Activated gamma-delta T cell treated with Interleukin-2 at 50 U/mL for 16 hours (primary cell): ENCODE measurements at places on chromosomes 1 and 21.

DNA sequence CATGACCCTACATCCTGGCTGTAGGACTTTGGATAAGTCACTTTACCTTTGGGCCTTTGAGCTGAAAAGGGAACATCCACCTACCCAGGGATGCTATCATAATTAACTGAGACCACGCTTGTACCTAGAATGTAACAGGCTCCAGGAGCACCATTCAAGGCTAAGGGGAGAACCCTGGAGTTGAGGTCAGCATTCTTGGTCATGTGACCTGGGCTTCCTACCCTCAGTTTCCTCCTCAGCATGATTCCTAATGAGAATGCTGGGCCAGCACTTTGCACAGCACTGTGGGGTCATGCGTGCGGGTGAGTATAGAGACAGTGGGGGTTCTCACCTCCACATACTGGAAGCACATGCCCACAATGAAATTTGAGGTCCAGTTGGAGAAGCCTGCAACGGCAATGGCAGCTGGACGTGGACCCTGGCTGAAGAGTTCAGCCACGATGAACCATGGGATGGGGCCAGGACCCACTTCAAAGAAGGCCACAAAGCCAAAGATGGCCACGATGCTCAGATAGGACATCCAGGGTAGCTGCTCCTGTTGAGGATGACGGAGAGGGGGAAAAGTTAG lies 31.3 kb downstream of the SLC2A1 start:
- no peak for DNase-seq

GRCh38 chr1:220170836-220171526 lies 77.0 kb downstream of the IARS2 start:
- DNase-seq, result no peak

GRCh38 chr1:150513351-150513791 lies 2.2 kb upstream of the FALEC start:
- no peak for DNase-seq

DNA sequence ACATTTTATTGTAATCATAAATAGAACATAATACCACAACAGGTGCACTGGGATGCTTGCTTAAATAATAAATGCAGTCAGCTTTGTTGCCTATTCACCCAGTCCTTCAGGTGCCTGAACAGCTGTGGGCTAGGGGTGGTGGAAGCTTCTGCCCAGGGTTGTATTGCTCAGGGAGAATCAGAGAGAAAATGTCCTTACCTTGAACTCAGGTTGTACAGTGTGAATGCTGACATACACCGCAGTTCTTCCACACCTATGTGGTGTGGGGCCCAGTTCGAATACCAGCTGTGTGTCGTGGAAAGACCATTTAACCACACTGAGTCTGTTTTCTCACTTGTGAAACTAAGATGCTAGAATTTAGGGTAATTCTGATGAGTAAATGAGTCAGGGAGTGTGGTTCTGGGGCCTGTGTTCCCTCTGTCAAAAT lies 115.7 kb upstream of the ATP1A1 start:
- DNase-seq, result no peak

DNA sequence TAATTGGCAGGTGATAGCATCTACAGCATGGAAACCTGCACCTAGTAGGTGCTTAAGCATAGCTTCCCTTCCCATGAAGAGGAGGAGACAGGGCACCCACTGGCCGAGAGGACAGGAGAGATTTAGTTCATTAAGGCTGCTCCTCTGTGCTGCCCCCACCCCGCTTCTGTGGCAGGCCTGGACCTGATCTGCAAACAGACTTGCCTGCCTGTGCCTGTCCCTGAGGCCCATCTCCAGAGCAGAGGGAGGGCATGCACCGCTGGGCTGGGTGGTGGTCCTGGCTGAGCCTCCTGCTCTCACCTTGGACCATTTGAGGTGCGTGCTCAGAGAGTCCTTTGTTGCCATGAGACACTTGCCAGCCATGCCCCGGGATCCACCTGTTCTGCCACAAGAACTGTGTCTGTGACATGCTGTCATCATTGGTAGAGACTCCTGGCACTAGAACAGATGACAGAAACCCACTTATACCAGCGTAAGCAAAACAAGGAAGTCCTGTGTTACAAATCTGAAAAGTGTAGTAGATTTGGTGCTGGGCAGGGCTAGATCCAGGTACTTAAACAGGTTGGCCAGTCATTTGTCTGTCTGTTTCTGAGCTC lies 55.6 kb downstream of the PTPRF start:
- DNase-seq, result no peak

GRCh38 chr21:33270986-33271385 lies 4.8 kb downstream of the IL10RB start:
- no peak for DNase-seq

GRCh38 chr1:27873671-27874384 lies 1.5 kb downstream of the THEMIS2 start:
- DNase-seq, result no peak

- no peak for DNase-seq
These were observed 22.9 kb downstream of the UMODL1 start for GRCh38 chr21:42093991-42094421.

DNA sequence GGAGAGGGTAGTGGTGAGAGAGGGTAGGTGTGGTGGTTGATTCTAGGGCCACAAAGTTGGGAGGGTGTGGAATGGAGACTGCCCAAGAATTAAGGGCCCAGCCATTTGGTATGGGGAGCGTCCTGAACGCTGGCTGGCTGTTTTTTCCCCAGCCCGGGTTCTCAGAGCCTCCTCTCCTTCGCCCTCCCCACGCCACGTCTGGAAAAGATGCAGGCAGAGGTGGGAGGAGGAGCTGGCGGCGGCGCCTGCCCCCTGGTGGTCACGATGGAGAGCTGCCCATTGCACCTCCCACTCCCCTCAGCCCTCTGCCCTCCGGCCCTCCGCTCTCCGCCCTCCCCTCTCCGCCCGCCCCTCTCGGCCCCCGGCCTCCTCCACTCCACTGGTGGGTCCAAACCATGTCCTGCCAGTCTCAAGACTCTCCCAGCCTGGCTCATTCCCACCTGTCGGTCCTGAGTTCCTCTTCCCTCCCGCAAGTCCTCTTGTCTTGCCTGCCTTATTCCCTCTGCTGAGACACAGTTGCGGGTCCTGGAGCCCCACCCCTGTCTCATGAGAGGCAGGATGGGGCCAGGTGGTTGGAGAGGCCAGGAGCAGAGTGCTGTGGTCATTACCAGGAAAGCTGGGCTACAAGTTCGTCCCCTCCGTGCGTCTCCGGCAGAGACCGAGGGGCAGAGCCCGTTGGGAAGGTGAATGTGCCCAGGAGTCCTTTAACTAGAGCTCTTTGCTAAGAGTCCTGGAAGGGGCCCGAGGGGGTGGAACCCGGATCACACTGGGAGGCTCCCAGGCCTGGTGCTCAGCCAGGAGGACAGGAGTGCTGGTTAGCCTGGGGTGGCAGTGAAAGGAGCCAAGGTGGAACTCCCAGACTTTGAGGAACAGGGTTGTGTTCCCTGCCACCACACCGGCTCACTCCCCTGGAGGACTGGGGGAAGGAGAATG lies 22.6 kb downstream of the ETNK2 start:
- DNase-seq, result peak; percentile 55

DNA sequence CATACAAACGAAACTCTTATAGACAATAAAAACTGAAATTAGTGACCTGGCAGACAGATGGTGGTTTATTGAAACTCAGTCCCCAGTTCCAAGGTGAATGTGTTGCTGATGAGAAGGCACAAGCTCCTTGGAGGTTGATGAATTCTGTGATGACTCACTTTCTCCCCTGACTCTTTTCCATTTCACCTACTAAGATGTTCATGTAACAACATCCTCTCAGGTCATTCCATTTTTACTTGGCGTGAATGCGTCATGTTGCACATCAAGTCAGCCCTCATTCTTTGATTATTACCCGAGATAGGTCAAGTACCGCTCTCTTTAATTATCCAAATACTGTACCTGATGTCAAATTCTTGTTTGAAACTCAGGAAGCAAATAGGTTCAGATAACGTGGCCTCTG lies 10.1 kb upstream of the IL10RB start:
- DNase-seq, result no peak

GRCh38 chr1:98783821-98784220 lies 122.3 kb downstream of the SNX7 start:
- DNase-seq, result no peak

DNA sequence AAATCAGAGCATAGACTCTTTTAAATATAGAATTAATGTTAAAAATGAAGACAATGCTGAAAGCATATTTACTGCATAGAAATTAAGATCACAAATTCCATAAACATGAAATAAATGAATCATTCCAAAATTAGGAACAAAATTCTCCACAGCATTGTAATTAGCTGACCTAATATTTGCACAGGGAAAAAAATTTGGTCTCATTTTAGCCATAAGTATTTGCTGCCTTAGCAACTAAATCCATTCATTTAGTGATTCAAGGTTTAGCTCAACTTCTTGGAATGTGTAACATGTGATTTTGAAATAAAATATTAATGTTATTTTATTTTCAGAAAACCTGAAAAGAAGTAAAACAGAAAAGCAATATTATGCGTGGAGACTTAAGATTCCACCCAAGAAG lies 25.5 kb downstream of the ADAMTS5 start:
- no peak for DNase-seq

- no peak for DNase-seq
These were observed 659.3 kb downstream of the USP25 start for GRCh38 chr21:16388911-16389560.

GRCh38 chr1:153779781-153780541 lies 4.8 kb downstream of the SLC27A3 start:
- DNase-seq, result no peak

GRCh38 chr1:164740000-164740526 lies 181.1 kb downstream of the PBX1 start:
- DNase-seq, result no peak
